Stimulated activated CD8-positive, alpha-beta memory T cell treated with anti-CD3 and anti-CD28 coated beads, Interleukin-7, amount 100 ng/mL, for 1 hour (primary cell): ENCODE measurements at places on chromosomes 6 and 20.

DNA sequence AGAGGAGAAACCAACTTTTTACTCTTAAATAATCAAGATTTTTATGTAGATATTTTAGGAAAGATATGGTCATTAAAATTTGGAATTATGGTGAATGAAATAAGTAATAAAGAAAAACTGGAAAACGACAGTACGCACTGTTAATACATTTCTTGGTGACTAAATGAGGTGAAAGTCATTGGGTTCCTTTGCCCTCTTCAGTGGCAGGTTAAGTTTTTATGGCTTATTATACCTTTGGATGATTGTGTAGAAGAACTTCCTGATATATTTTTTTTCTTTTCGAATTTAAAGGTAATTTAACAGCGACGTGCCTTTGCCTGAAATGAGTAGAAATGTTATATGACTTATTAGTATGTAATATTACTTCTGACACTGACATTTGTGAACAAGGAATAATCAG lies 43.4 kb downstream of the FOXO3 start:
- DNase-seq = no peak

DNA sequence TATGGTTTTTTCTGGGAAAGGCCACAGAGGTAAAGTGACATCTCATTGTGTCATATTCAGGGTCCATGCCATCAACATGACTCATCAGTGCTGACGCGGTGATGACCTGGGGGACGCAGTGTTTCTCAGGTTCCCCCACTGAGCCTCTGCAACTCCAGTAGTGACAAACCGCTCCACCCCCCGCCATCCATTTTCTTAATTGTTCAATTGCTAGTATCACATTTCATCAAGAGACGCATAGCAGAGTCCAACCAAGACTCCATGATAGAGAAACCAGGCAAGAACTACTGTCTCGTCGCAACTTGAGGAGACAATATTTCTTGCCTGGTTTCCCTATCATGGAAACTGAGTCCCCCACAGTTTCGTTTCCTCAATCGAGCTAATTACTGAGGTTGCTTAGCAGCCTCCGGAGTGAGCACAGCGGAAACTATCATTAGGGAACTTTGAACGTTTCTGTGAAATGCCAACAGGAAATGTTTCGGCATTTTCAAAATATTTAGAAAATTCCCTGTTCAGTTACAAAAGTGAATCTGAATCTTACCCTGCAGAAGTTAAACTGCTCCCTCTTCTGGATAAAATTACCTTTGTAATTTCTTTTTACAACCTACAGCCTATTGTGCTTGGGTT lies 12.2 kb upstream of the SERPINB1 start:
- peak; percentile 52 for DNase-seq

DNA sequence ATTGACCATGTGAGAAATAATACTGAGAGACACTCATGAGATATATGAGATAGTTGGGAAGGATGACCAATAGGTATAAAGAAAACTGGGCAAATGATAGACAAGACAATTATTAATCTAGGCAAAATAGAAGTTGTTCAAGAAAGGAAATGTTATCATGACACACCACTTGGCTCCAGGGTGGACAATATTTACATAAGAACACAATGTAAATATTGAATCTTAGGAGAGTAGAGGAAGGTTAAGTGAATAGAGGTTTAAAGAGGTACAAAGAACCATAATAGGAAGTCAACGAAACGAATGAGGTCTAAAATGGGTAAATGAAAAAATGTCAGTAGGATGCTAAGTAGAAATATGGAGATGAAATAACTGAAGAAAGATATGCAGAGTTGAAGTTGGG lies 126.5 kb downstream of the MBOAT1 start:
- no peak for DNase-seq

GRCh38 chr6:33120001-33120400 lies 44.2 kb downstream of the HLA-DPB1 start:
- no peak for DNase-seq

- no peak for DNase-seq
Measured at GRCh38 chr6:84615113-84615850, 149.1 kb downstream of the TBX18 start.

DNA sequence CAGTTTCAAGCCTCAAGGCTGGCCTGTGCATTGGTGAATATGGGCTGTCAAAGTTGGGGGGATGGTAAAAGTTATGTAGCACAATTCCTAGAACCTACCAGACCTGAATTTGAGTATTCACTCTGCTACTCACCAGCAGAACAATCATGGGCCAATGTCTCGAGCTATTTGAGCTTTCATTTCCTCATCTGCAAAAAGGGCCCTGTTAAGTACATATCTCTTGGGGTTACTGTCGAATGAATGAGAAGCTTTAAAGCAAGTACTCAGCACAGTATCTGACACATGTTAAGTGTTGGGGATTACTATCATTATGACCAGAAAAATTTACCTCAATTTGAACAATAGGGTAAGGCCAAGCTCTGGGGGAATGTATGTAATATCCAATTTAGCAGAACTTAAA lies 13.5 kb upstream of the ENPP4 start:
- no peak for DNase-seq

GRCh38 chr6:136467186-136467585 lies 83.0 kb downstream of the MAP7 start:
- no peak for DNase-seq

DNA sequence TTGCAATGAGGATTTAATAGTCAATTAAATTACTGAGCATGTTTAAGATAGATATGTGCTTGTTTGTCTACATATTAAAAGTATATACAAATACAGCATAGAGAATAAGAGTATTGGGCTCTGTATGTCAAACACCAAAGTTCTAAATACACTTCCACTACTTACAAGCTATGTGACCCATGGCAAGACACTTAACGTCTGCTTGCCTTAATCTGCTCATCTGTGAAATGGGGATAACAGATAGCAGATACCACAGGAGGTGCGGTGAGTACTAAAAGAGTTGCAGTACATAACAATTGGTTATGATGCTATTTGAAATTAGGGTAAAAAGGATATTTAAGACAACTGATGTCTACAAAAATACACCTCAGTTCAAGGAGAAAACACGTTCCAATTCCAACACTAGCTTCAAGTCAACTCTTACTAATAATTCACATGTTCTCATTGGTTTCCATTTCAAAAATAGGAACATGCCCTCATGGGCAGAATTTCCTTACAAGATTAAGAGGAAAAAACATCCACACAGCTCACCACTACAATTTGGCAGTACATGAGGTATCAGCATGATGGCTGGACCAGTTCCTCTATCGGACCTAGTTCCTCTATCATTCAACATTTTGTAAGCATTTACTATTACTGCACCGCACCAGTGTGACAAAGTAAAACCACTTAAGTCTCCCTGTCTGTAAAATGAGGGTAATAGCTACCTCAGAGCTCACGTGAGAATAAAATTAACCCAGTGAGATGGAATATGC lies 101.1 kb downstream of the SMLR1 start:
- no peak for DNase-seq

- DNase-seq = no peak
Measured at GRCh38 chr20:14715400-14715799, 378.0 kb upstream of the FLRT3 start.

GRCh38 chr6:132526461-132526860 lies 11.6 kb upstream of the TAAR9 start:
- no peak for DNase-seq

- no peak for DNase-seq
Measured at GRCh38 chr20:24718696-24719095, 230.4 kb upstream of the CST7 start.

DNA sequence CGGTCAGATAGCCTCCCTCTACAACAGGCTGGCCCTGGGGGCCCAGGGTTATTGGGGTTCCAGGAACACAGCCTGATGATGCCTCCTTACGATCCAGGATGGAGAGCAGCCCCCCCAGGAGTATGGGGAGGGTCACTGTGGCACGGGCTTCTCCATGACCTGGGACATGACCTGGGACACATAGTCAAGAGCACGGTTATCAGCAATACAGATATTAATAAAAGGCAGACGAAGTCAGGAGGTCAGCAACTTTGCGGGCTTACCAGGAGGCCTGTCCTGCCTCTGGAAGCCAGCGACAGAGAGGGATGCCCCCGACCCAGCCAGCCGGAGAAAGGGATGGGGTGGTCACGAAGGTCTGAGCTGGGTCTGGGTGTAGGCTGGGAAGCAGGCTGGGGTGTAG lies 795 bp downstream of the MMP24OS start:
- DNase-seq = no peak

- DNase-seq = no peak
Measured at GRCh38 chr6:37897321-37897720, 77.8 kb downstream of the ZFAND3 start.

DNA sequence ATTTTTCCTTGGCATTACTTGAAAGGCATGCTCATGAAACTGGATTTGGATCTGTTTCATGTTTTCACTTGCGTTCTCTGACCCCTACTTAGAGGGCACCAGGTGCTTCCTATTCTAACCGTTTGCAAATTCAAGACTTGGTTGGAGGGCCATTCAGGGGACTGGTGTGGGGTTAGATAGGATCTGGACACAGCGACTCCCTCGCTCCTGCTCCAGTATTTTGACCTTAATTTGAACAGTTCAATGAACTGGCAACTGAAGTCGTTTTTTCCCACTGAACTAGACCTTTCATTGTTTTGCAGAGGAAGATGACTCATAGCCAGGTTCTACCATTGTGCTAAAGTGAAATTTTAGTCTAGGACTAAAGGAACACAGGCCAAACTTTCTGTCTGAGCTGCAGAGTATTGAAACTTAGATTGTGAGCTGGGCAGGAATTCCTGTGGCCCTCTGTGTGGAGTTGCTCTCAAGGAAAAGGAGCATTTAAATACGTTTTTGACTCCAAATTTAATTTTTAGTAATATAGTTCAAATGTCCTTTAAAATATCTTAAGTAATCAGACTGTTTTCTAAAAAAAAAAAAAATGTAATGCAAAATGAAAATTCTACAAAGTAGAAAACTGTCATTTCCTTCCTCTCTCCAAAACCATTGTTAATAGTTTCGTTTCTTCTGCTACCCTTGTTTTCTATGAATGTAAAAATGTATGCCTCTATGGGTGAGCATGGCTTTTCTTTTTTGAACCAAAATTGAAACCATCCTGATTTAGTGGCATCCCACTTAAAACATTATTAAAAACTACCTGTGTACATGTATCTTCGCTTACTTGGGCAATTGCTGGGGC lies 64.8 kb downstream of the UTRN start:
- DNase-seq = no peak

- no peak for DNase-seq
Measured at GRCh38 chr20:3070725-3071124, 695 bp upstream of the OXT start.

- no peak for DNase-seq
Measured at GRCh38 chr6:158468666-158469065, 91.2 kb upstream of the TMEM181 start.

DNA sequence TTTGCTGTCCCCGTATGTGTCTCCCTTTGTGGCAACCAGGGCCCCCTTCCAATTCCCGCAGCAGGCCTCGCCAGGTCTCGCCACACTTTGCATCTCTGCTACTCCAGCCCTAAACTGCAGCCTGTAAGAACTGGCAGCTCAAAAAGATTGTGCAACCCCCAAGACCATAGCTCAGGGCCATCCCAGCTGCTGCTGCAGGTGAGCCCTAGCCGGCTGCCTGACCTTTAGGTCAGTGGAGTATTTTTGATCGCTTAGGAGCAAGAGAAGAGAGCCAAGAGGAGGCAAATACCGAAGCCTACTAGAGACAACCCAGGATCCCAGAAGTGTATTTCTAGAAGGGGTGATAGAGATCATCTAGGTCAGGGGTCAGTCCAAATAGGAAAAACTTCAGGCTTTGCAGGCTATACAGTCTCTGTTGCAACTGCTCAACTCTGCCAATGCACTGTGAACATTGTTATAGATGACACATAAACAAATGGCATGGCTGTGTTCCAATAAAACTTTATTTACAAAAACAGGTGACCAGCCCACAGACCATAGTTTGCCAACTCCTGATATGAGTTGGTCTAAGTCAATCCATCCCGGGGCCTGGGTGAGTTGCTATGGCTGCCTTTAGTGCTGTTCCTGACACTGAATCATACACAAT lies 138.4 kb downstream of the EYA2 start:
- DNase-seq = no peak

DNA sequence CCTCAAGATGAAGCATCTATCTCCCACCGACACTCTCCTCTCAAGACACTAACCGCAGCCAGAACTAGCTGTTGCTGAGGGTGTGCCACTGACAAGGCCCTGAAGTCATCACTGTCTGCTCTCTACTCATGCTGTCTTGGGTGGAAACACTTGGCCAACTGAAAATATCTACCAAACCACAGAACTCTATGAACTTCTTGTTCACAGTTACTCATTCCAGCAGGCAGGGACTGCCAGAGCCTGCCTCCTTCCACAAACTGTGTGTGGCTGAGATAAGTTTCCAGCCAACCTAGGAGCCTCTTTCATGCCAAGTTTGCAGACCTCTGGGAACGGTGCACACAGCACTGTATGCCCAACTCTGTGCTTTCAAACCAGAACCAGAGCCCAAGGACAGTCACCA lies 45.5 kb upstream of the NXT1 start:
- DNase-seq = no peak
